ENCODE measurements at places on chromosomes 16 and 17. TPM values are rescaled to one million over a fixed set of nuclear protein-coding genes. Genes with fewer than 3 reads are reported as not detected.

The NPTX1 gene
- total RNA-seq, result 4.8 TPM

DNA sequence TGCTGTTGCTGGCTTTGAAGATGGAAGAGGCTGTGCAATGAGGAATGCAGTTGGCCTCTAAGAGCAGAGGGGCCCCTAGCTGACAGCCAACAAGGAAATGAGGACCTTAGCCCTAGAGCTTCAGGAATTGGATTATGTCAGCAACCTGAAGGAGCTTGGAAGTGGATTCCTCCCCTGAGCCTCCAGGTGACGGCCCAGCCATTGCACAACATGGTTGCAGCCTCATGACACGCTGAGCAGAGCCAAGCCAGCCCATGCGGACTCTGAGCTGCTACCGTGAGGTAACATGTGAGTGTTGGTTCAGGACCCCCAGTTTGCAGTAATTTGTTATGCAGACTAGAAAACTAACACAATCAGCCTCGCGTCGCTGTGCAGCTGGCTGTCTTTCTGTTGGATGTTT lies 20.2 kb downstream of the CCDC42 start:
- DNase-seq, result no peak
- no peak overlapping the region for H3K27ac ChIP-seq
- no peak overlapping the region for H3K4me3 ChIP-seq
- no peaks in the 10 kb centered on the region for H3K27me3 ChIP-seq
- no peaks in the 10 kb centered on the region for H3K36me3 ChIP-seq

The DHX58 gene
- total RNA-seq, result 11.6 TPM

- no peak overlapping the region for H3K4me3 ChIP-seq
- H3K36me3 ChIP-seq, result no peaks in the 10 kb centered on the region
- DNase-seq, result no peak
- no peak overlapping the region for H3K27ac ChIP-seq
- peaks cover 9% of the 10 kb centered on the region for H3K4me1 ChIP-seq
Measured at GRCh38 chr16:83305092-83305491, 502.7 kb upstream of the HSBP1 start.

DNA sequence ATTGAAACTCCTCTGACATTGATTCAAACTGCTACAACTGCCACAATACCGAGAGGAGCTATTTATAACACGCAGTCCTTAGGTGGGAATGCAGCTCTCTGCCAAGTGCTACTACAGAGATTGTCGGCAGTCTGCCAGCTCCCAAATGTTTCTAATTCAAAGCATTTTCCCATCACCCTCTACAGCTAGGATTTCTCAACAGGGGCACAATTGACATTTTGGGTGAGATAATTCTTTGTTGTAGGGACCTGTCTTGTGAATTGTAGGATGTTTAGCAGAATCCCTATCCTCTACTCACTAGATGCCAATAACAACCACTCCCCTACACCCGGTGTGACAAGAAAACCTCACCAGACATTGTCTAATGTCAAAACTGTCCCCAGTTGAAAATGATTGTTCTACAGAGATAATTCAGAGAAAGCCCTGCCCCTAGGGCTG lies 7.8 kb upstream of the N4BP1 start:
- no peak for DNase-seq
- no peak overlapping the region for H3K4me3 ChIP-seq
- H3K27me3 ChIP-seq, result no peaks in the 10 kb centered on the region
- H3K36me3 ChIP-seq, result no peaks in the 10 kb centered on the region
- H3K27ac ChIP-seq, result peak overlapping the region; percentile 55
- H3K4me1 ChIP-seq, result peaks cover 58% of the 10 kb centered on the region

All from esophagus muscularis mucosa (tissue), 4 donors.